Left renal cortex interstitium (tissue), 4 donors: ENCODE measurements at places on chromosomes 16 and 17.

- no peak for DNase-seq
Measured at GRCh38 chr16:26524281-26524680, 542.4 kb upstream of the C16orf82 start.

DNA sequence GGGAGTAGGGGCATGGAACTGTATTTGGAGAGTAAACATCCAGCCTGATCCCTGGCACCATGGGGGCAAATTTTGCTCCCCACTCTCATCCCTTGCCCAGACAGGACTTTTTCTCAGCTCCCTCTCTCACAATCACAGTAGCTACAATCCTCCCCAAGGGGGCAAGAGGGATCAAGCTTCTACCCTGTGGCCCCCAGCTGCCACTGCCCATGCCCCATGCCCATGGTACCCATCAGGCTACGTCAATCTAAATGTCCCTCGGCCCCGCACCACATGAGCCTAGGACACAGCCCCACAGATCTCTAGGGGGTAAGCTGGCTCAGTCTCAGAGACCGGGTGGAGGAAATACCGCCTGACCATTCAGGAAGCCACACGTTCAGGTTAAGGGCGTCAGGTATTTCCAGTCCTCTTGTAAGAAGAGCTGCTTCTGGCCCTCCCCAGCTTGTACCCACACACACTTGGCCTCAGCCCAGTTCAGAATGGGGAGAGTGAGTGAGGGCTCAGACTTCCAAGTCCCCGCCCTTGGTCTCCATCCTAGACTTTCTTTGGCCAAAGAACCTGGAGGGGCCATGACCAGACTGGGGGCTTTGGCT is 1.8 kb downstream of the CACNB1 start:
- DNase-seq, result no peak

- no peak for DNase-seq
Measured at GRCh38 chr17:10744501-10745000, 14.7 kb upstream of the TMEM220 start.

DNA sequence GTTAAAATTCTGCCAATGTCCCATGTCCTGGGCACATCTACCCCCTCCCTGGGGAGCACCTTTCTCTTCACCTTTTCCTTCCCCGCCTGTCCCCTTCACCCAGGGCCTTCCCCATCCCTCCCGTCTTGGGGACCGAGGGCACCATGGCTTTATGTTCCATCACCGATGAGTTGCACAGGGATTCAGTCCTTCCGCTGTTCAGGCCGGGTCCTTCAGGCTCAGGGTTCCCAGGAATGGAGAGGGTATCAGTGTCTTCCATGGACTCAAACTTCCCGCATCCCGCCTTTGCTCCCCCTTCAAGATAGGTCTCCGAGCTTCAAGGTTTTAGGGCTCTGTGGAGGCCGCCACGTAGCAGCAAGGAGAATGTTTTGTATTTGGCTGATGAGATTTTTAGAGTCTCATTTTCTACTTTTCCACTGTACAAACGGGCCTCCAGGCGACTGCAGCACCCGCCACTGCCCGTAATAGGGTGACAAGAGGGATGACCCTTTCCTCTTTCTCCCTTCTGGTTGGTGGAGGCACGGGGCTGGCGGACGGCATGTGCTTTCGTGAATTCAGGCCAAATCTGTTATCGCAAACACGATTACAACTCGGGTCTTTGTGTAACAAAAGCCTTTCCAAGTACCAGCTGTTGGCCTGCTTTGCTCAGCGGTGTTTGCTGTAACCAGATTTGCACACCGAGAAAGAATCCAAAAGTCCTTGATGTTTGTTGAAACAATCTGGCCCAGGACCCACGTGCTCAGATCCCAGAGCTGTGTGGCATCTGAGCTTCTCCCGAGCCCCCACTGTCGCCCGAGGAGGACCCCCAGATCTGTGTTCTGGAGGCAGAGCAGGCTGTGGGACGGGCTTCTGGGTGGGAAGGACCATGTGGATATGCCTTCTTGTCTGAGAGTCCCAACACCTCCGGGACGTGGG is 236.3 kb downstream of the SEC14L1 start:
- DNase-seq, result no peak

DNA sequence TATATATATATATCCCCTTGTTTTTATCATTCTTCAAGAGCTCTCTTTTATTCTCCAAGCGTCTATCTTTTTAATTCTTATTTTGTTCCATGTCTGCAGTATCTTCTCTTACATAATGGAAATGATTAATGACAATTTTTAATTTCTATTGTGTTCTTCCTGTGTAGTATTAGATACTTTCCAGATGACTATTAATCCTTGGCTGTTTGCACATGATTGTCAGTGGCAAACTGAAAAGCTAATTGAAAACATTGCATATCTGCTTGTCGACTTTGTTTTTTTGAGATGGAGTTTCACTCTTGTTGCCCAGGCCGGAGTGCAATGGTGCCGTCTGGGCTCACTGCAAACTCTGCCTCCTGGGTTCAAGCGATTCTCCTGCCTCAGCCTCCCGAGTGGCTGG is 124.7 kb downstream of the BCAS3 start:
- DNase-seq, result no peak

GRCh38 chr17:34366010-34366409 is 3.0 kb upstream of the CCL1 start:
- no peak for DNase-seq

GRCh38 chr17:79388556-79389295 is 222.1 kb downstream of the RBFOX3 start:
- peak; percentile 40 for DNase-seq

GRCh38 chr17:43428524-43428923 is 29.7 kb downstream of the ARL4D start:
- no peak for DNase-seq

- DNase-seq, result no peak
Measured at GRCh38 chr17:68750208-68750562, 149.0 kb upstream of the FAM20A start.

GRCh38 chr17:4950746-4951204 is at the start of gene ENO3:
TSS of gene ENO3 (plus strand) at chr17:4951119. CDS start at chr17:4951830, 711 bp downstream.
- no peak for DNase-seq

- DNase-seq, result no peak
Measured at GRCh38 chr16:53816211-53816836, 112.4 kb downstream of the FTO start.

- no peak for DNase-seq
Measured at GRCh38 chr17:53630115-53630514, 192.6 kb upstream of the KIF2B start.

- DNase-seq, result no peak
Measured at GRCh38 chr17:68061512-68062313, 26.2 kb downstream of the KPNA2 start.

- no peak for DNase-seq
Measured at GRCh38 chr16:87161822-87162676, 155.1 kb downstream of the C16orf95 start.

DNA sequence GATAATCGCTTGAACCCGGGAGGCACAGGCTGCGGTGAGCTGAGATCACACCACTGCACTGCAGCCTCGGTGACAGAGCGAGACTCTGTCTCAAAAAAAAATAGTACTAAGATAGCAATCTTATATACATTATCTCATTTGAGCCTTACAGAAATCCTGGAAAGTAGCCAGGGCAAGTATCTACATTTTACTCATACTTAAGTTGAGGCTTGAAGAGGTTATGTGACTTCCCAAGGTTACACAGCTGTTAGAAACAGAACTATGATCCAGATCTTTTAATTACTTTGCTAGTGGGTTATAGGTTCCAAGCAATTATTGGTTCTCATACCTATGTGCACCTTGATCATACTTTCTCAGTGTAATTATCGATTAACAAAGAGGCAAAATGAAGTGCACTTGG is 15.4 kb downstream of the C17orf78 start:
- no peak for DNase-seq

DNA sequence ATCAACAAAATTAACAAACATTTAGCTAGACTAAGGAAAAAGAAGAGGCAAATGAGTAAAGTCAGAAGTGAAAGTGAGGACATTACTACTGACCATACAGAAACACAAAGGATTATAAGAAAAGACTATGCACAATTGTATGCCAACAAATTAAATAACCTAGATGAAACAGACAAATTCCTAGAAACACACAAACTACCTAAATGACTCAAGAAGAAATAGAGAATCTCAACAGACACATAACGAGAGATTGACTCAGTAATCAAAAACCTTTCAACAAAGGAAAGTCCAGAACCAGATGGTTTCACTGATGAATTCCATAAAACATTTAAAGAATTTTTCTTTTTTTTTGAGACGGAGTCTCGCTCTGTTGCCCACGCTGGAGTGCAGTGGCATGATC is 35.7 kb upstream of the MYLK3 start:
- no peak for DNase-seq

DNA sequence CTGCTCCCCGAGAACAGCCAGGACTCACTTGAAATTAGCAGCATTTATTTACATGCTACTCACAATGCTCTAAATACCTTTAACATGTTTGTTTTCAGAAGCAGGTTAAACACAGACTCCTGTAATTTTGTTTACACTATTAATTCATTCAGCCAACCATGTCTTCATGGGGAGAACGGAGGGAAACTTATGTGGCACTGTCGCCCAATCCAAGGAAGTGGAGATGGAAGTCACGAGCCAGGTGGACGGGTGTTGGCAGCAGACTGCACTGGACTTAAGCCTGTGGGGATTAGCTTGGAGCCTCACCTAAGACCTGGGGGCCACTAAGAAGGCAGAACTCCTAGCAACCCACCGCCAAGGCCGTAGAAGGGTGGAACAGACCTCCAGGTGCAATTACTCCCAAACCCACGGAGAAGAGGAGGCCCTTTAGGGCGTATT is 8.8 kb upstream of the GFAP start:
- no peak for DNase-seq

DNA sequence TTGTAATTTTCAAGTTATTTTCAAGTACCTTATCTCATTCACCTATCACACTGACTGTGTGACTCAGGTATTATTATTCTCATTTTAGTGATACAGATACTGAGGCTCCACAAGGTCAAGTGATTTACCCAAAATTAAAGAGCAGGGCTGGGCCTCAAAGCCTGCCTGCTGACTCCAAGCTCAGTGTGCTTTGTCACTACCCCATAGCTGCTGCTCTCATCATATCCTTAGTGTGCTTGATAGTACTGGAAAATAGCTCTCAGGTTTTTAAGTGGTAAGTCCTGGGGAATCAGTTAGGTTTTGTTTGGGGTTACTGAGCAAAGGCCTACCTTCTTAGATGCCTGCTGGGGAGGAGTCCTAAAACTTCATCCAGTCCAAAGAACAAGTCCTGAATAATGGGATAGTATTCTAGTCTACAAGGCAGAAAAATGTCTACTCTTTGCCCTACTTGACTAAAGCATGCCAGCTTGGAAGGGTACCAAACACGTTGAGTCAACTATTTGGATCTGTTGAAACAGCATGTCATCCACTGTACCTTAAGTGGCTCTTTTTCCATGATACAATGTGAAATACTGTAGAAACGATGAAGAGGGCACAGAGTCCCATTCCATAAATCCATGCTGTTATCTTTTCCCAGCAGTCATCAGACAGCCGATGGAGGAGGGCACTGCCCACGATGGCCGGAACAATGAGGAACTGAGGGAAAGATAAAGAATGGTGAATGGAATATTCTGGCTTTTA is 10.7 kb downstream of the MMD start:
- no peak for DNase-seq

DNA sequence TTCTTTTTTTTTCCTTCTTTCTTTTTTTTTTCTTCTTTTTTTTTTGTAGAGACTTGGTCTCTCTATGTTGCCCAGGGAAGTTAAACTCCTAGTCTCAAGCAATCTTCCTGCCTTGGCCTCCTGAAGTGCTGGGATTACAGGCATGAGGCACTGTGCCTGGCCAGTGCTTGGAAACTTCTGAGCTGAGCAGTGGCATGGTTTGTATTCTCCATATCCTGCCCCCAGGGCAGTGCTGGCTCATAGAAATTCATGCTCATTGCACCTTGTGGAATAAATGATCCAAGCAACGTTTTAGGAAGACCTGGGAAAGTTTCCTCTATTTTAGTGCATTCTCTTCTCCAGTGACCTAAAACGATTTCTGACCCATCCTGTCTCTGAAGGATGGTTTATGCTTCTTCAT is 16.7 kb upstream of the SYT17 start:
- DNase-seq, result no peak

GRCh38 chr16:49085686-49086085 is 196.0 kb downstream of the CBLN1 start:
- no peak for DNase-seq

DNA sequence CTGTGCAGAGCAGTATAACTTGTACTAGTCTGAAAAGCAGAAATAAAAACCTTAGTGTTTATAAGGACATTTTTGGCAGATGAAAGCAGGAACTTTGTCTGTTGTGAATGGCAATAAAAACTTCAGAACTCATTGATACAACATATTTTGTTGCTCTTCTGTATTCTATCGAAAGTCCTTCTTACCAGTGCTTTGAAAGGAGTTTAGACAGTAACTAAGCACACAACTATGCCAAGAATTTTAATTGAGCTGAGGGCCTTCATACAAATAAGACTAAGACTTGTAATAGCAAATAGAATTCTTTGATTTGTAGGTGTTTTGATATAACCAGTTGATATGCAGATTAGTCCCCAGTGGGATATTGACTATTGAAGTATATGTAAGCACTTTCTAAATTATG is 308.4 kb downstream of the ZFHX3 start:
- DNase-seq, result no peak

GRCh38 chr17:35121315-35121714 is at the start of gene FNDC8:
TSS of gene FNDC8 (plus strand) at chr17:35121615. CDS start at chr17:35121694, 79 bp downstream.
- no peak for DNase-seq

DNA sequence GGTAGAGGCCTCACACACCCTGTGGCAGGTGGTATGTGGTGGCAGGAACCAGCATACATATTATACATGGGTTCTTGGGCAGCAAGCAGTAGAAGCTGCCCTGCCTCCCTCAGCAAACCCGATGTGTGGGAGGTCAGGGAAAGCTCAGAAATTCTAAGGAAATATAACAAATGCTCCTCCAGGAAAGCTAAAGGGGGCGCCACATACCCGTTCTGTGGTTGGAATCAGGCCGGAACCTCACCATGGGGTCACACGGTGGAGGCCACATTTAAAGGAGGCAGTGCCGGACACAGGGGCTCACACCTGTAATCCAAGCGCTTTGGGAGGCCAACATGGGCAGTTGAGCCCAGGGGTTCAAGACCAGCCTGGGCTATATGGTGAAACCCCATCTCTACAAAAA is 12.4 kb upstream of the KATNB1 start:
- no peak for DNase-seq

- DNase-seq, result no peak
Measured at GRCh38 chr17:21602176-21602575, 90.1 kb upstream of the KCNJ18 start.

- DNase-seq, result no peak
Measured at GRCh38 chr16:67734731-67735201, 15.7 kb upstream of the GFOD2 start.

GRCh38 chr17:46011711-46012505 is 12.9 kb downstream of the STH start:
- no peak for DNase-seq

DNA sequence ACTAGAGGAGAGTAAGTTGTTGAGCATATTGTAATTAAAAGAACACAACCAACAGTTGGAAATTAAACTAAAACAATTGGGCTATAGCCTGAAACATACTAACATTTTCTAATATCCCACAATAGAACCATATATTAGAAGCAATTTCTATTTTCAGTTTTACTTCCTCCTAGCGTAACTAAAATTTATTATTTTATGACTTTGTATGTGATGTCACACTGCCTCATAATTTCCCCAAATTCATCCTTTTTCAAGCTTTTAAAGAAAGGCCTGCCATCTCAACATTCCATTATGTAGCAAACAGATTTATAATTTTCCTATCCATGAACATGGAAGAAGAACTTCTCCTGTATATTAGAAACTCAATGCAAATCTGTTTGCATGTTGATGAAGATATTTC is 110.2 kb downstream of the HS3ST3A1 start:
- no peak for DNase-seq
